ENCODE measurements at places on chromosomes 5 and 9.

GRCh38 chr5:17014686-17015085 lies 78.6 kb upstream of the MYO10 start:
- no peak for DNase-seq

DNA sequence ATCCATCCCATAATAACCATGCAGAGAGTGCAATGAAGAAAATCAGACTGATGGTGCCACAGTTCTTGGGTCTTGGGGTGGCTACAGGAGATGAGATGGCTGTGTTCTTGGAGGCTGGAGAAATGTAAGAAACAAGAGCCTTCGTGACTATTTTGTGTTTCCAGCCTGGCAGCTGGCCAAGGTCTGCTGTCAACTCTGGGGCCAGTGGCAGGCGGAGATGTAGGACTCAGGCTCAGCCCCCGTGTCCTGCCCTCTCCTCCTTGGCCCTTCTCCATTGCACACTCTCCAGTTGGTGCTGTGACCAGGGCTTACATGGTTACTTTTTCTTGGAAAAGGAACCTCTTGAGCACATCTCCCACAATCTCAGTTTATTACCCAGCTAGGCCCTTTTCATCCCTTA lies 235.4 kb downstream of the DMRT2 start:
- DNase-seq: no peak

DNA sequence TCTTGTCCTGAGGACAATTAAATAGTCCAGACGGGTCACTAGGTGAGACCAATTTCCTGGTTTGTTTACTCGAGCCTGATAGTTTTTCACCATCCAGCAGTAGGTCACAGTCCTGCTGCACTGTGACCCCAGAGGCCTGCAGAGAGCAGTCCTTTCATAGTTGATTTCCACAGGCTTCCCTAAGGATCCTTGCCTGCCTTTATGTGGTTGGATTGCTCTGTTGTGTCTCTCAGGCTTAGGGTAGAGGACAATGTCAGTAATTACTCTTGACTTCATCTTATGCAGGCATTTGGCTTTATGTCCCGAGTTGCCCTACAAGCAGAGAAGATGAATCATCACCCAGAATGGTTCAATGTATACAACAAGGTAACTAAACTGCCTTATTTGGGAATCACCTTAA lies 9.0 kb upstream of the CATSPER3 start:
- no peak for DNase-seq

- no peak for DNase-seq
Measured at GRCh38 chr9:121798941-121799340, 147.5 kb downstream of the DAB2IP start.

DNA sequence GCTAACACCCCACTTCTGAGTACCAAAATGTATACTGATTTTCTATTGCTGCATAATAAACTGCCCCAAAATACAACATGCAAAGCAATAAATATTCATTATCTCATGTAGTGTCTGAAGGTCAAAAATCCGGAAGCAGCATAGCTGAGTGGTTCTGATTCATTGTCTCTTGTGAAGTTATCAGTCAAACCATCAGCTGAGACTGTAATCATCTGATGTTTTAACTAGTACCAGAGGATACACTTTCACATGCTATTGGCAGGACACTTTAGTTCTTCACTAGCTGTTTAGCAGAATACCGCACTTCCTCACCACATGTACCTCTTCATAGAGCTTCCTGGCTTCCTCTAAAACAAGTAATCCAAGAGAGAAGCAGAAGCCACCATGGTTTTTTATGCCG lies 12.7 kb upstream of the TMEM161B start:
- DNase-seq: no peak

- DNase-seq: no peak
Measured at GRCh38 chr9:86259557-86259956, at the start of gene C9orf153. Gene C9orf153, minus strand, starts transcription at chr9:86259657. Its CDS starts 30,054 bp downstream, at chr9:86229603.

- DNase-seq: no peak
Measured at GRCh38 chr5:74192606-74193299, 447.8 kb downstream of the ENC1 start.

DNA sequence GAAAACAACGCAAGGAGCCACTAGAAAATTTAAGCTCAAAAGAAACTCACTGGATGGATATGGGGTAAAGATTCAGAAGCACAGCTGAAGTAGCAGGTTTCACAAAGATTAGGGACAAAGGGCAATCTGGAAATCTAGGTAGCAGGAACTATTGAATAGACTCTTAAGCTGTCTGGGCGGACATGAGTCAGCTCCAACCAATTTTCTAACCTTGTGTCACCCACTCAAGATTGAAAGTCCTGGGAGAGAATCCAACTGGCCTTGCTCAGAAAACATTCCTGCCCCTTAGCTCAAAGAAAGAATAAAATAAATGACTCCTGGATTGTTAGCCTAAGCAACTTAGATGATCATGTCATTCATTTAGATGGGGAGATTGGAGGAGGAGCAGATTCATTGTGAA lies 69.2 kb downstream of the STK32A start:
- no peak for DNase-seq

- DNase-seq: no peak
Measured at GRCh38 chr5:132877938-132878337, 4.5 kb downstream of the LEAP2 start.

DNA sequence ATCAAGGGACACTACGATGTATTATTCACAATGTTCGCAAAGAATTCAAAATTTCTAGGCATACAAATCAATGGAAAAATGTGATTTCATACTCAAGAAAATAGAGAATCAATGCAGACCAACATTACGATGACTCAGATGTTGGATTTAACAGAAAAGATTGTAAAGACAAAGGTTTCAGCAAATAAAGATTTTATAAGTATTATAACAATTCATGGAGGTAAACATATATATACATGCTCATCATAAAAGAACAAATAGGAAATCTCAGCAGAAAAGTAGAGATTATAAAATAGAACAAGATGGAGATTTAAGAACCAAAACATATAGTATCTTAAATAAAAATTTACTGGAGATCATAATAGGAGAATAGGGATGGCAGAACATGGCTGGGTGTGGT lies 93.4 kb upstream of the JAK2 start:
- DNase-seq: no peak

DNA sequence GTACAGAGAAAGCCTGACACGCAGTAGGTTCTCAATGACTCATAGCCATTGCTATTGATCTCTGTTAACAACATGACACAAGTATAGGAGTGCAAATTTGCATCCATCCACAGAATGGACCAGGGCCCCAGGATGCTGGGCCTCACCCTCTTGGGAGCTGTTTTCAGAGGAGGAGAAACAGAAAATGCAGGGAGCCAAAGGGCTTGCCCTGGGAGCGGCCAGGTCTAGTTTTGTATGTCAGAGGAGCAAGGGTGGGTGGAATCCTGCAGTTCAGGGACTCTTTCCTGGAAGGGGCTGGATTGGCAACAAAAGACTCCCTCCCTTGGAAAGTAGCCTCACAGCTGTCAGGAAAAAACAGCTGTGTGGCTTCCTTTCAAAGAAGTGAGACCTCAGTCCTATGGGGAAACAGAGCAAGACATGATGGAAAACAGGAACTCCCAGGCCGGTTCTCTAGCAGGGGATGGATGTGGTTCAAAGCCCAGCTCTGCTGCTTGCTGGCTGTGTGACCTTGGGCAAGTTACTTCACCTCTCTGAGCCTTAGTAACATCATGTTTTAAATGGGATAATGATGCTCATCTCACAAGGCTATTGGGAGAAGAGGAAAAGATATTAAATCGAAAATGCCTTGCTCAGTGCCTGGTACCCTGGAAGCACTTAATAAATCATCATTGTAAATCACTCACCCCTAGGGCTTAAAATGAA lies 50.5 kb upstream of the SH3PXD2B start:
- DNase-seq: no peak

- DNase-seq: no peak
Measured at GRCh38 chr9:89277454-89277853, 33.5 kb upstream of the CKS2 start.

DNA sequence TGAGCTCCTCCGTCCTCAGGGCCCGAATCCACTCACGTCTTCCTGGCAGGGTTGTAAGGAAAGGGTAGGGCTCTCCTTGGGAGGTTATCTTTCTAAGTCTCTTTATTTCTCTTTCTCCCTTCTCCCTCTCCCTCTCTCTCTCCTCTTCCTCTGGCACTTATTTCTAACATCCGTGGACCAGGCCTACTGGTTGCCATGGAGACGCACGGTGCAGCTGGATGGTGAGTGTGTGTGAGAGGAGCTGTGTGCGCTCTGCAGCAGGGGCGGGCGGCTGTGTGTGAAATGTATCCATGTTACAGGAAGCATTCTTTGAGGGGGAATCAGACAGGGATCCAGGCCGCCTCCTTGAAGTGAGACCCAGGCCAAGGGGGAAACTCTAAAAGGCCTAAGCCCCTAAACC lies 32.2 kb downstream of the PCDH1 start:
- DNase-seq: no peak

DNA sequence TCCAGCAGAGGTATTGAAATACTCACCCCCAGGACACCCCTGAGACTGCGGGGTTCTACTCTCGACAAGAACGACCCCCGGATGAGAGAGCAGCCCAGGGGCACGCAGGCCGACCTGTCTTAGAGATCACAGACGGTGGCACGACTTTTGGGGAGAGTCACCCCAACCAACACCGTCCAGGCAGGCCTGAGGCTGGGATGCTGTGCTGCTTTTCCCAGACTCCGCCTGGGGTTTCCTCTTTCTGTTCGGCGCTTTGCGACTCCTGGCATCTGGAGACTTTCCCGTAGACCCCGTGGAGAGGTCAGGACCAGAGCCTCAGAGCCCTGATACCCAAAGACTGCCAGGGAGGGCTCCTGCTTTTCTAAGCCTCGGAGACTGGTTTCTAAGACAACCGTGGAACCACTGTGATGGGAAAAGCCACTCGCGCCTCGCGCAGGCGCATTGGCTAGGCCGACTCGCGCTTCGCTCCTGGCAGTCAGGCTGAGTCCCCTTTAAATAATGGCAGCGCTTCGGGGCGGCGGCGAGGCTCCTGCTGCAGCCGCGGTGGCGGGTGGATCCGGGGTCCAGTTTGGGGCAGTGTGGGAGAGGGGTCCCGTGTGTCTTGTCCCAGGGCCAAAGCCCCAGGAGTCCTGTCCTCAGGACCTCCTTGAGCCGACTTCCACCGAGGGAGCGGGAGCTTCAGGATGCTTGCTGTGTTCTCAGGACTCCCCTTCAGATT lies 484.0 kb downstream of the SPATA31A7 start:
- DNase-seq: no peak

DNA sequence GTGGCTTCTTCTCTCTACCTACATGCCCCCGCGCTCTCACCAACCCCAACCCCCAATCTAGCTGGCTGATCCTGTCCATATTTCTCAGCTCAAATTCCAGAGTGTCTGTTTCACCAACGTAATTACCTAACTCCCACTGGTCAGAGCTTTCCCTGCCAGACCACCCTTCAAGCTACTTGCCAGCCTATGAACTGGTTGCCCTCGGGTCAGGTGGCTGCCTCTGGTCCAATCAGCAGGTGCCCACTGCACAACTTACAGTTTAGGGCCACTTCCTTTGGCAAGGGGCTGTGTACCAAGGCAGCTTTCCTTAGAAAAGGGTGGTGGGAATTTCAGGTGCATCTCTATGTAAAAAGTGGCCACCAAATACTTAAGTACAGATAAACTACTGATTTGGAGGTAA lies 92.2 kb upstream of the SLC30A5 start:
- no peak for DNase-seq

GRCh38 chr5:444226-444625 lies 1.2 kb downstream of the EXOC3 start:
- DNase-seq: no peak

DNA sequence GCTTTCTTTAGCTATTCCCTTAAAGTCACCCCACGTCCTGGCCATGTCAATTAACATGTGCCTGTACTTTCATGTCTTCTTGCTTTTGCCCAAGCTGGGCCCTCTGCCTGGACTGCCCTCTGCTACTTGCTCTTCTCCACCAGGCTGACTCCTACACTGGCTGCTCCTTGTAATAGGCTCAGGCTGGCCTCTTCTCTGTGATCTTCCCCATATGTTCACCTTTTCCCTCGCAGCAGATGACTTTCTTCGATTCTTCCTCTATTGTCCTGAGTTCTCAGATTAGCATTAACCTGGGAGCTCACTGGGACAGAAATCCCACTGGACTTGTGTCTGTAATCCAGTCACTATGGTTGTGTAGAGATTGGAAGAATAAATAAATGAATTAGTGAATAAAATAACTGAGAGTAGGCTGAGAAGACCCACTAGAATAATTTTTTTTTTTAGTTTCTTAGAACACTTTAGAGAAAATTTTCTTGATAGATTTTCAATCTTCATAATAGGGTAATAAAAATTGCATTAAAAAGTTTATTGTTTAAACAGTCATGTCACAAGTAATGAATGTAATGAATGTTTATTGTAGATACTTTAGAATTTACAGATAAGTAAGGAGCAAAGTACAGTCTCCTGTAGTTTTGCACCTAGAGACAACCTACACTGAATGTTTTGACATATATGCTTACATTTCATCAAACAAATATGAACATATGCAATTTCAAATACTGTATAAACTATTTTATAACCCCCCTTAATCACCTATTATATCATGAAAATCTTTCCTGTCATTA lies 47.4 kb upstream of the TNFSF15 start:
- DNase-seq: no peak

DNA sequence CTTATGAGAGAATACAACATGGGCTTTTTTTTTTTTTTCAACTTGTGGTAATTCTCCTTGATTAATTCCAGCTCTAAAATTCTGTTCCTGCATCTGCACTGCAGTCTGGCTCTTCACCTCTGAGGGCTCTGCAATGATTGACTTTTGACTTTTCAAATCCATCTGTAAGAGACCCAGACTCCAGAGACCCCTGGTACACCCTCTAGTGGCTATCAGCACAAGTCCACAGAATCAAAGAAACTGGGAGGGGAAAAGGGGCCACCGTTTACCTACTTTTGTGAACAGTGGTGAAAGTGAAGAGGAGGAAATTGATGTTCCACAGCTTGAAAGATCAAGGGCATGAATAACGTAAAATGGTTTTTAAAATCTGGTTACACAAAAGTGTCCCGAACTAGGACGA lies 151.6 kb downstream of the SLIT3 start:
- no peak for DNase-seq

- no peak for DNase-seq
Measured at GRCh38 chr5:1110307-1111240, 1.3 kb downstream of the SLC12A7 start.

DNA sequence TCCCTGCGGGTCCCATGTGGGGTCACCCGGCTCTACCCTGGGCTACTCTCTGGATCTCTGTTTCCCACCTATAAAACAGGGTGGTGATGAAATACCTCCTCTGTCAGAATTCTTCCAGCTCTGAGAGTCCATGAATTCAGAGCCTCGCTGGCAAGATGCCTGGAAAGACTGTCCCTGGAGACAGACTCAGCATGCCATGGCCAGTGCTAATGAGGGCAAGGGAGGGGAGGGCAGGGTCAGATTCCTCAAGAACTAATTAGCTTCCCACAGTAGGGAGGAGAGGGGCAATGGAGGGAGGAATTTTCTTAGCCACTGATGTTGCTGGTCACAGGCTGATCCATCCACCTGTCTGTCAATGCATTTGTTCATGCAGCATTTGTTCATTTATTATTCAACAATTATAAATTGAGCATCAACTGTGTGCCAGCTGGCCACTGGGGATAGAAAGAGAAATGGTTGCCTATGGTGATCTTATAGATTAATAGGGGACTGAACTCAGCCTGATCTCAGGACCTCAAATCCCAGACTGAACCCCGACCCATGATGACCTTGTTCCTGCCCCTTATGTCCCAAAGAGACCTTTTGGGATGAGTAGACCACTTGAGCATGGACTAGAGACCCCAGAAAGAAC lies 4.7 kb downstream of the SYNPO start:
- no peak for DNase-seq

- no peak for DNase-seq
Measured at GRCh38 chr5:115024922-115025321, 144.8 kb downstream of the TRIM36 start.

- DNase-seq: no peak
Measured at GRCh38 chr5:997711-998110, 10.9 kb upstream of the NKD2 start.

- DNase-seq: no peak
Measured at GRCh38 chr5:14743601-14744295, 79.2 kb downstream of the OTULIN start.

All from germinal center (tissue), 1 donor.